ENCODE measurements at places on chromosomes 7 and 10.

DNA sequence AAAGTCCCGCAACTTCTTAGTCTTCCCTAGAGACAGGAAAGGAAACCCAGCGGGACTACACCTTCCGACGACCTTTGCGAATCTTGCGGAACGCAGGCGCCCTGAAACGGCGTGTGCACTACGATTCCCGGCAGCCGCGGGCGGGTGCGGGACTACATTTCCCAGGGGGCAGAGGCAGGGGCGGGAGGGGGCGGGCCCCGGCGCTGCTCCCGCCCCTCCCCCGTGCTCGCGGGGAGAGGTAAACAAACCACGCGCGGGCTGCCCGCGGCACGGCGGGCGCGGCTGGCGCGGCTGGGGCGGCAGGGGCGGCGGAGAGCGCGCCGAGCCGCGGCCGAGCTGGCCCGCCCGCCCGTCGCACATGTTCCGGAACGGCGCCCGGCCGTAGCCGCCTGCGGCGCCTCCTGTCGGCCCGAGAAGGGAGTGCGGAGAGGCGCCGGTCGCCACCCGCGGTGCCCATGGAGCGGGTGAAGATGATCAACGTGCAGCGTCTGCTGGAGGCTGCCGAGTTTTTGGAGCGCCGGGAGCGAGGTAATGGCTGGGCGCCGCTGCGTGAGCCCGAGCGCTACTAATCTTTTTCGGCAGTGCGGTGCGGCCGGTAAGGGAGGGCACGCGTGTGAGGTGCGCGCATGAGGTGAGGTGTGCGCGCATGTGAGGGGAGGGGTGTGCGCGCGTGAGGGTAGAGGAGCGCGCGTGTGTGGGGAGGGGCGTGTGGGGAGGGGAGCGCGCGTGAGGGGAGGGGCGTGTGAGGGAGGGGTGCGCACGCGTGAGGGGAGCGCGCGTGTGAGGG, 18.5 kb downstream of the MXI1 start:
- DNase-seq: peak; percentile 98

DNA sequence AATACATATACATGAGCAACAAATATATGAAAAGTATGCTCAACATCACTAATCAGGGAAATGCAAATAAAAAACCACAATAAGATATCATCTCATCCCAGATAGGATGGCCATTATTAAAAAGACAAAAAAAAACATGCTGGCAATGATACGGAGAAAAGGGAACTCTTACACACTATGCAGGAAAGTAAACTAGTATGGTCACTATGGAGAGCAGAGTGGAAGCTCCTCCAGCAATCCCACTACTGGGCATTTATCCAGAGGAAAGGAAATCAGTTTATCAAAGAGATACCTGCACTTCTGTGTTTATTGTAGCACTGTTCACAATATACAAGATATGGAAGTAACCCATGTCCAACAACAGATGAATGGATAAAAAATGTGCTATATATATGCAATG, 217.5 kb downstream of the SDK1 start:
- DNase-seq: no peak

DNA sequence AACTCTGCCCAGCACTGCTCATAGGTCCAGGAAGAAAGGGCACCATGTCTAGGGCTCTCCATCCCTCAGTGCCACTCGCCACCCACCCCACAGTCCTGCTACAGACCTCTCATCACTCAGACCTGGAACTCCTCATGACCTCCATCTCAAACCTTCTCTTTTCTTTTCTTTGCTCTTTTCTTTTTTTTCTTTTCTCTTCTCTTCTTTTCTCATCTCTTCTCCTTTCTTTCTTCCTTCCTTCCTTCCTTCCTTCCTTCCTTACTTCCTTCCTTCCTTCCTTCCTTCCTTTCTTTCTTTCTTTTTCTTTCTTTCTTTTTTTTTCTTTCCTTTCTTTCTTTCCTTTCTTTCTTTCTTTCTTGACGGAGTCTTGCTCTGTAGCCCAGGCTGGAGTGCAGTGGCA, 122.2 kb downstream of the KLF6 start:
- DNase-seq: no peak

DNA sequence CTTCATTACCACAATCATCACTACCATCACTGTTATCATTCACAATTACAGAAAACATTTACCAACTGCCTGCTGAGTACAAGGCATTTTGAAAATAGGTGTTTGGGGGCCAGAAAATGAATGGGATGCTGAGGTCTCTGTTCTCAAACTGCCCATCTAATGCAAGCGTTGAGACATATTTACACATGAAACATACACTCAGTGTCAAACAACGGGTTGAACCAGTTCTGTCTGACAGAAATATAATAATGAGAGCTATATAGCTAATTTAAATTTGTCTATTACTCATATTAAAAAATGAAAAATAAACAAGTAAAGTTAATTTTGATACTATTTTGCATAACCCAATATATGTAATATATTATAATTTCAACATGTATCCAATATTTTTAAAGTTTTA, 303.1 kb downstream of the KCNMA1 start:
- DNase-seq: no peak

DNA sequence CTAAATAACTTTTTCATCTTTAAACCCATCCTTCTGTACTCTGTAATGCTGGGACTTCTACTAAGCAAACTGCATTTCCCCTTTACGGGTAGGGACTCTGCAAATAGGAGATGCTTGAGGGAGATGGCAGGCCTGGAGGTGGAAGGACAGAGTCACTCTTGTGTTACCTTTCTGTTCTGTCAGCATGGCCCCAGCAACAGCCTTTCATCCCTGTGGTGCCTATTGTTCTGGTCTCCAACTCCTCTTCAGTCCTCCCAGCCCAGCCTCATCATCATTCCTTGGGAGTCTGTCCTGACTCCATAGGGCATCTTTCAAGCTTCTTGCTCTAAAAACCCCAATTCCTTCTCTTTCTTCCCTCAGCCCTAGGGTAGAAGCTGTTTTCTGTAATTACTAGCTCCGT, 230.0 kb downstream of the SNX13 start:
- DNase-seq: no peak

GRCh38 chr7:156751319-156751718, 110.7 kb downstream of the RNF32 start:
- DNase-seq: peak; percentile 84

DNA sequence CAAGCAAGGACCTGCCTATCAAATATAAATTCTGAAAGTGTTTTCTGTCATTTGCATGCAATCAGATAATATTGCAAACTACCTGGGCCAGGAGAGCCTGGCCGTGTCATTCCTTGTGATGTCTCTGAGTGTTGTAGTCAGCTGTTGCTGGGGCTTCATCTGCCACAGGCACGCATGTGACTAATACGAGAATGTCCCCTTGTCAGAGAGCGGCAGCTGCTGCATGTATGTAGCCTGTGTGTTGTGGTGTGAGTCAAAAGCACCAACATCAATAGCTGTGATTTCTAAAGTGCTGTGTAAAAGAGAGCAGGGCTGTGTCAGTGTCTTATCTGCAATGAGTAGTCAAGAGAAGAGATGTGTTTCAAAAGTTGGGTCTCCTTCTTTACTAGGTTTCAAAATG, 155.4 kb downstream of the POU6F2 start:
- DNase-seq: no peak

DNA sequence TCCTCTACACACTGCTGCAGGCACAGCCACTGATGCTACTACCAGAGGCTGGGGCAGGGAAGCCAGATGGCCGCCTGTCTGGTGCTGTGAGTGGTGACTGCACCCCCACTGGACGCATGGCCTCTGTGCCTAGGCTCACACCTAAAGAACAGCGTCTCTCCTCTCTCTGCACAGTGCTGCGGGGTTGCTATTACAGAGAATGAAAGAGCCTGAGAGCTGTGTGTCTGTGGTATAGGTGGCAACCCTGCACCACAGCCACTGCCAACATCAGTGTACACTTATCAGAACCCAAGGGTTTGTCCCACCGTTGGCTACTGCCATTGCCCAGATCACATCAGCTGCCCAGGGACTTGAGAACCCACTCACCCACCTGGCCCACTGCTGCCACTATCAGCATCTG, 4.1 kb upstream of the IFIT2 start:
- no peak for DNase-seq

DNA sequence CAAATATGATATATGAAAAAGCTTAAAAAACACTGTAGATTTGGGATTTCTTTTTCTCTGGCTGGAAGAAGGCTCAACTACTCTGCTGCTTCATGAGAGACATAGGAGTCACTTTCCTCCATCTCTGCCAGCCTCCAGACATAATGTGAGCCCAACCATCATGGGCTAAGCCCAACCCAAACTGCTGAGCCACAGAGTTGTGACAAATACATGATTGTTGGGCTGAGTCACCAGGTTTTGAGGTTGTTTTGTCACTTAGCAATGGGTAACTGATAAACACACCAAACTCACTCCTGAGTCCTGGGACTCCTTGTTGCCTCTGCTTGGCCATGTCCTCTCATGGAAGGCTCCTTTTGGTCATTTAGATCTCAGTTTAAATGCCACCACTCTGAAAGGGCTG, 381.8 kb upstream of the FZD8 start:
- DNase-seq: peak; percentile 90

DNA sequence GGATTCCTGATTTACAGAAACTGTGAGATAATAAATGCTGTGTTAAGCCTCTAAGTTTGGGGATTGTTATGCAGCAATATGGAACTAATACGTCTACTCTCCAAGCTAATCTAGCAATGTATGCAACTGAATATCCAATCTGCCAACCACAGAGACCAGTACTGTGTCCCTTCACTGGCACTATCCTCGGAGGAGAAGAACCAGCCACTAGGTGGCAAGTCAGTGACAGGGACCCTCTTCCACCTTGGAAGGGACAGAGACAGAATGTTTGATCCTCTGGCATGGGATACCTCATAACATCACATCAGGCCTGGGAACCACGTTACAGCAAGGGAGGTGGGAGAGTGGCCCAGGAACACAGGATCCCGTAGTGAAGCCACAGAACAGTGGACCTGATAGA, 96.4 kb downstream of the CREM start:
- DNase-seq: no peak

GRCh38 chr7:90681336-90682022, 85.4 kb downstream of the CDK14 start:
- DNase-seq: no peak

DNA sequence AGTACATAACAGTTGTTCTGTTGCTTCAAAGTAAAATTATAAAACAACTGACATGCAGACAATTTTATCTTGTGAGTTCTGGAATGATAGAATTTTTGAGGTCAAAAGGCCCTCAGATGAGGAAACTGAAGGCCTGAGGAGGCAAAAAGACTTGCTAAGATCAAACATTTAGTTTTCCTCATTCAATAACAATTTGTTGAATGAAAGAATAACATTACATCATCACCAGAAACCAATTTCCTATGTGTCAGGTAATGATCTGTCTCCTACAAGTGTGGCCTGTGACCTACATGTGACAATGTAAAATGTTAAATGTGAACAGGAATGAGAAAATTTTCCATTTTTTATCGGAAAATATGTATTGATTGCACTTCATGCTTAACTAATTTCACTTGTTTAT, 16.6 kb upstream of the ASB4 start:
- DNase-seq: no peak

DNA sequence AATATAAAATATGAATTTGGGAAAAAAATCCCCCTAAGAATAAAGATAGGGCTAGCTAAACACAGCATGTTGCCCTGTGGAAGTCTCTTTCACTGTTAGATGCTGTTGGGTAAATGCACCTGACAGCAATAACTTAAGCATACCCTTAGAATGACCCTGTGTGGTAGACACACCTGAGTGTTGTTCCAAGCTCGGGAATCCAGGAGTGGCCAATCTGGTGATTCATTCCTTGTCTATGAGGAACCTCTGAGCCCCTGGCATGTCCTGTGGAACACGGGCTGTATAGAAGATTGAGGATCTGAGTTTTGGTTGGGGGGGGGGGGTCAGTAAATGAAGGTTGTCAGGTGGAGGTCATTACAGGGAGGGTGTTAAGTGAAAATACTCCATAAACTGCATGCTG, 730.0 kb upstream of the IGFBP3 start:
- no peak for DNase-seq

- DNase-seq: no peak
Observed at GRCh38 chr7:123774496-123774895, 25.7 kb upstream of the WASL start.

DNA sequence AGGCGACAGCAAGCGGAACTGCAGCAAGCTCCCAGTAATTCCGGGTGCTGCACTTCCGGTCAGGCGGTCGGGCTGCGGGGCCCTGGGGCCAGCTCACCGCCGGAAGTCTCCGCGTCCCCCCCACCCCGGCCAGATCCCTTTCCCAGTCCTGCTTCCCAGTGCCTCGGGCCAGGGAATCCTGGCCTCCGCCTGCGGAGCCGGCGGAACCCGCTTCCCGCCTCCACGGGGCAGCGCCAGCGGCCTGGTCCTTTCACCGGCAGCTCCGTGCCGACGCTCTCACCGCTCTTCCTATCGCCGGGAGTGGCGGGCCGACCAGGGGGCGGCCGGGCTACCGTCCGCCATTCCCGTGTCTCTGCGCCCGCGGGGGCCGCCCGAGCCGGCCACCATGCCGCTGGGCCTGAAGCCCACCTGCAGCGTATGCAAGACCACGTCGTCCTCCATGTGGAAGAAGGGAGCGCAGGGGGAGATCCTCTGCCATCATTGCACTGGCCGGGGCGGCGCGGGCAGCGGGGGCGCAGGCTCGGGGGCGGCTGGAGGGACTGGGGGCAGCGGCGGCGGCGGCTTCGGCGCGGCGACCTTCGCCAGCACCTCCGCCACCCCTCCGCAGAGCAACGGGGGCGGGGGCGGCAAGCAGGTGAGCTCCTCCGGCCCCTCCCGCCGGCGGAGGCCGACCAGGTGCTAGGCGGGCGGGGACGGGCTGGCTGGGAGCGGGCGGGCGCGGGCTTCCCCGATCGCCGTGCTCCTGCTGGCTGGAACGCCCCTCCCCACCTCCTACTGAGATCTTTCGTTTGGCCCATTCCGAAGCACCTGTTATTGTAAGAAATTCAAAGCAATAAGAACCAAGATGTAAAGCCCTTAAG, at the start of gene GATAD1:
Gene GATAD1 (plus strand): TSS at position 138 of the 860 bp plus-strand sequence. CDS start 248 bp downstream, at position 386.
- peak; percentile 96 for DNase-seq

DNA sequence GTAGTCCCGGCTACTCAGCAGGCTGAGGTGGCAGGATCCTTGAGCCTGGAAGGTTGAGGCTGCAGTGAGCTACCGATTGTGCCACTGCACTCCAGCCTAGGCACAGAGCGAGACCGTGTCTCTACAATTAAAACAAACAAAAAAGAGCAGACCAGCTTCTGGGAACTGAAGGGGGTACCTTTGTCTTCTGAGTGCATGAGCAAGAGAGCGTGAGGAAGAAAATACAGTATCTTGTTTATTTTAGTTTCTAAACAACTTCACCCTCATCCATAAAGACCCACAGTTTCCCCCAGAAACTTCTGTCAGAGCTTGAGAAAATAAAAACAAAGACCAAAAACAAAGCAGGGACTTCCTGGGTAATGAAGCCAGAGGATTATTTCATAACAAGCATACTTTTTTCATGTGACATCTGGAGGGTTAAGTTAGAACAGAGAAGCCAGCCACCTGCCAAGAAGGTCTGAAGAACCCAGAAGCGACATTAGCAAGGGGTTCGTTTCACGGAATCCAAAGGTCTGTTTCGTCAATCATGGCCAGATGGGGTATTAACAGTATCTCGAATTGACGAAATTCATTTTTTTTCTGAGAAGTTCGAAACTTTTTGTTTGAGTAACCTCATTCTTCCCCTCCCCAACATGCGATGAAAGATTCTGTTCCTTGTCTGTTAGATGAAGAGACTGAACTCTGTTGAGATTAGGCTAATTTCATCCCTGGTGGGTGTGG, 10.2 kb upstream of the IL2RA start:
- DNase-seq: no peak

All from astrocyte of the hippocampus (primary cell).